ENCODE measurements at places on chromosomes 2 and 18.

- DNase-seq, result no peak
These were observed 879 bp upstream of the EPAS1 start for GRCh38 chr2:46296216-46296839.

DNA sequence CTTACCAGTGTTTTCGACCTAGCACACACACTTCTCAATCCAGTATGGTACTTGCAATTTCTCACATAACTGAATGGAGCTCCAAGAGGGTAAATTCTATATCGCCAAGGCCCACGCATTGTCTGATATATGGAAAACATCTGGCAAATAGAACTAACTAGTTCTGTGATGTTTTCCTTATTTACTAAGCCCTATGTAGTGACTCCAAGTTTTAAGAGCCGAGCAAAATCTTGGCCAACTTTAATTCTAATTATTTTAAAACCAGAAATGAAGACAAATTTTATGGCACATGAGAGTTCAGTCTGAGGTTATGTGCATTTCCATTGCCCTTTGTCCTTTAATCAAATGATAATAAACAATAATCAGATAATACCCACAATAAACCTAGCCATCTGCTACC, 1119.7 kb upstream of the CNTNAP5 start:
- DNase-seq, result no peak

DNA sequence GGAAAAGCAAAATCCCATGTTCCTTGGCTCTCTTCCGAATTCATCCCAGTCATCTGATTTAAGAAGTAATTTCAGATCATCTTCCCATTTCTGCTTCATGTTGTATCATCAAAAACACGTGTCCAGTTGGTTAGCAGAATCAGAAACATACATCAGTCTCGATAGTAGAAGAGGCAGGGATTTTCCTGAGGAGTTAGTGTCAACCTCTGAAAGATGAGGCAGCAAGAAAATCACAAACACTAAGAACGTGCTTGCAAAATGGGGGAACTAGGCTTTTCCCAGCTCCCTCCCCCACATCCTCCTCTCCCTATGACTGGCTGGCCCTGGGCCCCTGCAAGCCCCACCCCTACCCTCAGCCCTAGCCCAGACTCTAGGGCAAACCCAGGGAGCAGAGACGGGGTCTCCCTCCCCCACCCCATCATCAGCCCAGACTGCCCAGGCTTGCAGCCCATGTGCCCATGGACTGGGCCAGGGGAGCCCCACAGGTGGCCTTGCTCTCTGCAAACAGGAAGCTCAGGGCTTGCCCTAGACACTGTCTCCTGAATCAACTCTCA, 161.0 kb upstream of the ID2 start:
- no peak for DNase-seq

- DNase-seq, result no peak
These were observed 564.0 kb downstream of the TNS1 start for GRCh38 chr2:217438821-217439220.

DNA sequence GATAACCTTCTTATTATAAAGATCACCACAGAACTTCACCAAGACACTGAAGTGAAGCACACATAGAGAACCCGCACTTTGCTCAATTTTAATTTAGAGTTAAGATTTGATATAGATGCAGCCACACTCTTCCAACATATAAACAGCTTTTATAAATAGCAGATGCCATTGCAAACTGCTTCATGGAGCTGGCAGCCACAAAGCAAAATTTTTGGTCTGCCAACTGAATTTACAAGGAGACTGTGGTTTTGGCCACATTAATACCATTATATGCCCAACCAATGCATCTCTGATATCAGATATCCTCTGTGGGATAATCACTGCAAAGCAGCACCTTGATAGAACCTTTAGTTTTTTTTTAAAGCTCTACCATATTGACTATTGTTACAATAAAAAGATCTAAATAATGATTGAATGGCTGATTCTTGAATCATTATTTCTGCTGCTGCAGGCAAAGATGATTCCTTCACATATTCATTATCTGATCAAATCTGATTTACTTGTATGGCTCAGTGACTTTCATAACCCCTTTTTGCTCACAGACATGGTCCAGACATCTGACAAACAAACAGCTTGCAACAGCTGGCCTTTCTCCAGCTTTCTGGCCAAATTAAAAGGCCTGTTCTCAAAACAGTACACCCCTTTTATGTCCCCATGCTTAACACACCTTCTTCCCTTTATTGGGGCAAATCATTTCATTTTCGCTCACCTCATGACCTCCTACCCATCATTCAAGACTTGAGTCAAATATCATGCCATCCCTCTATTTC, 88.4 kb downstream of the METTL4 start:
- no peak for DNase-seq

DNA sequence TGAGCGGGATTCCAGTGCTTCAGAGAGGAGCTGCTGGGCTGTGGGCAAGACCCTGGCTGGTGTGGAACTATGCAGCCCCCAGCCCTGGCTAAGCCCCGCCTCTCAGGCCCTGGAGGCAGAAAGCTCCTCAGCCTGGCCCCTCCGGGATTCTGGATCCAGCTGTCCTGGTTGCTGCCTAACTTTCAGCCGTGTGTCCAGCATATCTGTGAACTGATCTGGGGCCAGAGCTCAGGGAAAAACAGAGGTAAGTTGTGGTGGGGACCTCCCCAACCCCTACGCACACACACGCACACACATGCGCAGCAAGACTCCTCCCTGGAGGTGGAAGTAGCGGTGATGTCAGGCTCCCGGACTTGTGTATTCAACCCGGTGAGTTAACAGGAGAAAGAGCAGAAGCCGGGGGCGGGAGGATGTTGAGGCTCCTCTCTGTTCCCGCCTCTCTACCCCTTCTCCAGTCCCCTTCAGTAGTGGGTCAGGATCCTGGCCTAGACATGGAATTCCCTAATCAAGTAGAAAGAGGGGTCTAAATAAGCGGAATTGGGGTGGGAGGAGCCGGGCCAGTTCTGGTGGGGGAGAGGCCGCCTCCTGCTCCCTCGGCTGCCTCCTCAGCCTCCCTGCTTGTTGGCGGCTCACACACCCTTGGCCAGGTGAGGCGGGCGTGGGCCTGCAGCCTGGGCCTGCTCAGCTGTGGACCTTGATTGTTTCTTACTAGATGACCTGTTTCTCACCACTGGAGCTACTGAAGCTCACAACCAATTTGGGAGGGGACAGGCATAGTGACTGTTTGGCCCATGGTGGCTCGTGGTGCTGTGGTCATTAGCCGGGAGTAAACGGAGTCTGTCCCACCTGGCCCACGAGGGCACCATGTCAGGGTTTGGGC, 33.4 kb downstream of the SIX2 start:
- no peak for DNase-seq

GRCh38 chr2:159797543-159798375, at the start of gene CD302:
Gene CD302 (minus strand): TSS chr2:159798208. CDS start chr2:159798198, 10 bp downstream.
- peak; percentile 68 for DNase-seq

- DNase-seq, result no peak
These were observed 89.2 kb upstream of the GLS start for GRCh38 chr2:190791347-190791975.

GRCh38 chr2:9655441-9656269, 24.9 kb upstream of the YWHAQ start:
- no peak for DNase-seq

DNA sequence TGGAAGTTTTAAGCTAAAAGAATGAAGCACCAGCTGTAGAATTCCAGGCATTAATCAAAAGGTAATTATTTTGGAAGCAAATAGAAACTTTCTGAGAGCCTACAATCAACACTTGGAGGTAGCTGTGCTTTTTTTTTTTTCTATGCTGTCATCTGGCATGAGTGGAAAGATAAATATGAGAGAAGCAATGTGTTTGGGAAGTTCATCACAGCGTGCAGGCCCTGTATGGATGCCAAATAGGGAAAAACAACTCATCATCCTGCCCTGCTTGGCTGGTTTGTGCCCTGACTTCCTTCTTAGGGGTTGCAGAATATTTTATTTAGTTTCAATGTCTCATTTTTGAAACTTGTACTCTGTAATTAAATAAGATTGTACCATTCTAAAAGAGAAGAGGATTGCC, 437.4 kb downstream of the PIK3C3 start:
- no peak for DNase-seq

DNA sequence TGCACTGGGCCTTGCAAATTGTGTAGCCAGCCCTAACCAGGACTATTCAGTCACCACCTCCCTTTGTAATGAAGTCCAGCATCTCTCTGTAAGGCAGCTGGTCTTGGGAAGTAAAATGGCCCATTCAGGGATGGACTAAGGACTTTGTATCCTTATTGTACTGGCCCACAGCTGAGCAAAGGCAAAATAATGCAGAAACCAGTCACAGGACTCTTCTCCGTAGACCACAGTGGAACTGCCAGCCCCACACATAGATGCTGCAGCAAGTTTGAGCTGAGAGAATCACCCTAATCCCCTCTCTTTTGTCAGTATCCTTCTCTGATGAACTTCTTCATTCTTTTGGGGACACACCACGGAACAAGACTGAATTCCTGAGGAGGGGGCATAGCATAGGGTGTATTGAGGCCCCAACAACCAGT, 73.6 kb upstream of the RTN4 start:
- no peak for DNase-seq

DNA sequence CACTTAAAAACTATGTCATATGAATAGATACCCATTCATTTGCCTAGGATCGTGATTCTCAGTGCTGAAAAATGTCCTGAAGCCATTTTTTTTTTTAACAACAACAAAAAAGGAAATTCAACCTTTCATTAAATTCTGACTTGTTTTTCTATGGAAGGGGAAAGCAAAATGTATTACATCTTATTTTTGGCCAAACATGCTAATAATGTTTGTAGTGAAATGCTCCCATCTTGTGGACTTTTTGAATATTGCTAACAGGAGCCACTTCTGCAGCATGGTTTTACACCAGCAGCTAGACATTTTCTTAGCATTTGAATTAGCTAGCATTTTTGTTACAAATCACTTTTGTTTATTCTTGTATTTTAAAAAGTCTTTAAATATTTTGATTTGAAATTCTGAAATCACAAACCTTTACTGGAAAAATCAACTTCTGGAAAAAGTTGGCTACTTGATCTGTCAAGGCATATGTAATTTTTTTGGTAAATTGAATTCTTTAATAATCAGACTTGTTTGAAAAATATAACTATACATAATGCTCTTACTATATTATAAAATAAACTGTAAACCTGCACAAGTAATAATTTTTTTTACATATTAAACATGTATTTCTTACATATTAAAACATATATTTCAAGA, 75.8 kb downstream of the KIDINS220 start:
- peak; percentile 36 for DNase-seq

GRCh38 chr2:241000831-241001321, 2.5 kb downstream of the SNED1 start:
- no peak for DNase-seq

- no peak for DNase-seq
These were observed 120.9 kb upstream of the CDC42EP3 start for GRCh38 chr2:37792366-37792765.

DNA sequence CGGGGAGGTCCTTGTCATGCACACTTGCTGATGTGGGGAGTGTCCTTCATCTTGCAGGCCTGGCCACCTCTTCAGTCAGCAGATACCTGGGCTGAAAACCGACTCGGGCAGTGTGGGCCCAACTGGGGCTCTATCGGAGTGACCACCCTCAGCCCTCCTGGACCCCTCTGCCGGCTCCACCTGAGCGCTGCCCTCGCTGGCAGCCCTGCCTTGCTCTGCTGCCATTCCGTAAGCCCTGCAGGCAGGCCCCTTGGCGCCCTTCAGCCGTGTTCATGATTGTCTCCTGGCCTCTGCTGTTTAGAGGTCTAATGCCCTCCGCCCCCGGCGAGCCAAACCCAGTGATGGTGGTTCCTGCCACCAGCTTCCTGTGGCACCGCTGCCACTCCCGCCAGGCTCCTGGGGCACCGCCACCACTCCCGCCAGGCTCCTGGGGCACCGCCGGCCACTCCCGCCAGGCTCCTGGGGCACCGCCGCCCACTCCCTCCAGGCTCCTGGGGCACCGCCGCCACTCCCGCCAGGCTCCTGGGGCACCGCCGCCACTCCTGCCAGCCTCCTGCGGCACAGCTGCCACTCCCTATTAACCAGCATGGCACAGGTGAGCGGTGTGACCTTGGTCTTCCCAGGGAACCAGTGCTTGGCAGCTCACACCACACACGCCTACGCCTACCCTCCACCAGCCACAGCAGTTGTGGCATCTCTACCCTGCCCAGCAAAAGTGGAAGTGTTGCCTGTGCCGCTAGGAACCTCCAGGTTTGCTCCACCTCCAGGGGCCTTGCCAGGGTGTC, 15.9 kb downstream of the CAPN10 start:
- no peak for DNase-seq

DNA sequence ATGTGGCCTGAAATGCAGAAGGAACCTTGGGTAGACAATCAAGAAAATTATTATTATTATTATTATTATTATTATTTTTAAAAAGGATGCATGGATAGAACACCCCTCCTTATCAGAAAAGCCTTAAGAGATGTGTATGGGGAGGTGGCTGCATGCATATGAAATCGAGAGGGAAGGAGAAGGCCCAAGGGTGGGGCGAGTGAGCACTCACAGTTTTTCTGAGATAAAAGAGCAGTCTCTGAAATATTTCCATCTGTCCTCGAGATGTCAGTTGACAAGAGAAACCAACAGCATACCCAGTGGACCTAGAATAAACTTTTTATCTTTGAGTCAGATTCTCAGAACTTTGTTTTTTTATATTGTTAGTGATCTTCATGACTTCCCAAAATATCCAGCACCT, 282.9 kb downstream of the GPD2 start:
- DNase-seq, result no peak

GRCh38 chr18:68721681-68722583, 7.0 kb upstream of the TMX3 start:
- DNase-seq, result no peak

DNA sequence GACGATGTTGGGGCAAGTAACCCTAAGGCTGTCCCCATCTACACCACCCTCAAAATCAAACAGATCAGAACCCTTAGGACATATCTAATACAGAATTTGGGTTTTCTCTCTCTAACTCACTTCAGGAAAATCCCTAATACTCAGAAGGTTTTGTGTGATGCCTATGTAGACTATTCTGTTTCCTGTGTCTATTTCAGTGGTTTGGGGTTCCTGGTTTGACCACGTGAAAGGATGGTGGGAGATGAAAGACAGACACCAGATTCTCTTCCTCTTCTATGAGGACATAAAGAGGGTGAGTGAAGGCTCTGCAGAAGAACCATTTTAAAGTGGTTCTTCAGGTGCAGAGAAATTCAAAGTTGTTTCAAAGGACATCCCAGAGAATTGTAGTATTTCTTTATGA, 16.3 kb downstream of the SULT1C2 start:
- no peak for DNase-seq

DNA sequence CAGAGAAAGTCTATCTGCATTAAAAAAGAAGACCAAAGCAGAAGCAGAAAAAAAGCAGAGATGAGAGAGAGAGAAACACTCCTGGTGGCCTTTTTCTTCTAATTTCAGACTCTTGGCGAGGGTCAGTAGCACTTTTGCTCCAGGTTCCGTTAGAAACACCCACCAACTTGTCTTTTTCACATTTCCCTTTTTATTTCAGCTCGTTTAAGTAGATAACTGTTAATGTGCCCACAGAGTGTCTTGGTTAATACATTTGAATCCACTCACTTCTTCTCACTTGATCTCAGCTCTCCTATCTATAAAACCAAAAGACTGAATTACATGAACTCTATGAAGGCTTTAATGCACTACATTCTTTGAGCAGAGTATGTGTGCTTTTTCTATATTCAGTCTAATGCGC, 63.1 kb downstream of the AAK1 start:
- no peak for DNase-seq

- DNase-seq, result no peak
These were observed 57.1 kb upstream of the ITGB6 start for GRCh38 chr2:160257041-160257742.

- DNase-seq, result peak; percentile 1
These were observed 353.9 kb upstream of the SPHKAP start for GRCh38 chr2:228535396-228535795.

- DNase-seq, result no peak
These were observed 159.7 kb downstream of the DOCK10 start for GRCh38 chr2:224882291-224883171.

Measured in HepG2 (cell line).